ENCODE measurements at places on chromosomes 16 and 17.
A peak's percentile ranks its signal among the peaks of the same experiment; 100 is the strongest.

DNA sequence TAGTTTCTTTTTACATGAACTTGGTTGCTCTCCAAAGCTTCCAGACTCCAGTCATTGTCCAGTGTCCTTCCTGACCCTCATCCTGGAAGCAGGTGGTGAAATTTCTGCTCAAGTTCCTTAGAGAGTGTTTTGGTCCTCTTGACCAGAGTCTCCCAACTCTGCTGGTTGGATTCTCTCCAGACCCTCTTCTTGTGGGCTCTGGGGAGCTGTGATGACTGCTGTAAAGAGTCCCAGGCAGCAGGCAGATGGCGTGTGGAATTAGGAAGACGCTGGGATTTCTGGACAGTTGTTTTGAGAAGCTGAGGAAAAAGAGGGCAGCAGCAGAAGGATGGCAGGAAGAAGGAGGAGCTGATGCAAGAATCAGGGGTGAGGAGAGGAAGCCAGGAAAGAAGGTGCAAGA, 1.6 kb upstream of the SEZ6 start:
- DNase-seq, result no peak

GRCh38 chr17:33896263-33896662, 358.8 kb upstream of the CCL2 start:
- no peak for DNase-seq

- DNase-seq, result no peak
These were observed 3.9 kb downstream of the ACTG1 start for GRCh38 chr17:81508639-81509206.

DNA sequence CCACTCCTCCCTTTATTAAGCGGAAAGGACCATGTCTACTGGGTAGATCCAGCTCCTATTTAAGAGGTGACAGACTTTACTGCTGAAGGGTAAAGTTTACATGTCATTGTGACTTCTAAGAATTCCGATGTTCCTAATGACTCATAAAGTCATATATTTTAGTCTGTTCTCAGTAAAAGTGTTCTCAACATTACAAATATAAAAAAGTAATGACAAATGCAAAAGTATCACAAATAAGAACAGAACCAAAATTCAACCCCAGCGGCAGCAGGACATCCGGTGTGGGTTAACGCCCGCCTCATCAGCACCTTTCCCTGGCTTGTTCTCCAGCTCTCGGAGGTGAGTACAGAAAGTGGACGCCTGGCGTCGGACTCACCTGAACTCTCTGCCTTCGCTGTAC, 6.8 kb downstream of the AXIN1 start:
- DNase-seq, result no peak

GRCh38 chr16:49635009-49635350, 220.9 kb downstream of the ZNF423 start:
- DNase-seq, result peak; percentile 20

- no peak for DNase-seq
These were observed 42.7 kb upstream of the SMPD3 start for GRCh38 chr16:68490829-68491575.

DNA sequence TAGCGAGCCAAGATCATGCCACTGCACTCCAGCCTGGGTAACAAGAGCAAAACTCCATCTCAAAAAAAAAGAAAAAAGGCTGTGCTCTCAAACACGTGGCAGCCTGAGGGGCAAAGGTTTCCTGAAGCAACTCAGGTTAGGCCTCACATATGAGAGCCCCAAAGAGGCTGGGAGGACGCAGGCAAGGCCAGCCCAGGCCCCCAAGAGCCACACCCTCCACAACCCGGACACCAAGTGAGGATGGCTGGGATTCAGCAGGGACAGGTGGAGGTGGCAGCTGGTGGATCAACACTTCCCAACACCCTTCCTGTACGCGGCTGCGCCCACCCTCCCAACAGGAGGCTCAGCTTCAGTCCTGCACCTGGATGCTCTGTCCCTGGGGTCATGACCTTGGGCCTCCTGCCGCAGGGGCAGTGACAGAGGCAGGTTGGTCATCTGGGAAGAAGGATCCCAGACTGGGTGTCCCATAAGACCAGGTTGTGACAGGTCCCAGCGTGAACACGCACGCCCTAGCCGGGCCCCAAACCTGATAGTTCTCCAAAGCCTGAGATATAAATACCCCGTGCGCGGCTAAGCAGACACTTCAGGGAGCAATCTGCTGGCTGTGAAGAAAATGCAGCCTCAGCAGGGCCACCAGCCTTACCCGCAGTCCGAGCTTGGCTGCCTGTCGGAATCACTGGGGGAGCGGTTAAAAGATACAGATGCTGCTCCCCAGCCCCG, 78.1 kb downstream of the TIMM22 start:
- no peak for DNase-seq

DNA sequence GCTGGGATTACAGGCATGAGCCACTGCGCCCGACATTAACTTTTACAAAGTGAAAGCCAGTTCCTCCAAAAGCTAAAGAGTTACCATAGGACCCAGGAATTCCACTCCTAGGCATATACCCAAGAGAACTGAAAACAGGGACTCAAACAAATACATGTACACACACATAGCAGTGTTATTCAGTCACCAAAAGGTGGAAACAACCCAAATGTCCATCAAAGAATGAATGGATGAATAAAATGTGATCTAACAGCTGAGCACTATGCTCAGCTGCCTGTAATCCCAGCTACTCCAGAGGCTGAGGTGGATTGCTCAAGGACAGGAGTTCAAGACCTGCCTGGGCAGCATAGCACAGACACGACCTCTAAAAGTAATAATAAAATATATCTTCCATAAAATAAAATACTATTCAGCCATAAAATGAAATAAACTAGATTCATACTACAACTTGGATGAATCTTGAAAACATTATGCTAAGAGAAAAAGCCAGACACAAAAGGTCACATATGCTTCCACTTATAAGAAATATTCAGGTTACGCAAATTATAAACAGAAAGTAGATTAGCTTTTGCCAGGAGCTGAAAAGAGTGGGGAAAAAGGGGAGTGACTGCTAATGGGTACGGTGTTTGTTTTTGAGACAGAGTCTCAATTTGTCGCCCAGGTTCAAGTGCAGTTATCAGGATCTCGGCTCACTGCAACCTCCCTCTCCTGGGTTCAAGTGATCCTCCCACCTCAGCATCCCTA, 9.3 kb upstream of the USP7 start:
- no peak for DNase-seq

GRCh38 chr16:67547423-67548264, 14.7 kb upstream of the CTCF start:
- no peak for DNase-seq

- DNase-seq, result no peak
These were observed 1.7 kb upstream of the NPB start for GRCh38 chr17:81900181-81900820.

DNA sequence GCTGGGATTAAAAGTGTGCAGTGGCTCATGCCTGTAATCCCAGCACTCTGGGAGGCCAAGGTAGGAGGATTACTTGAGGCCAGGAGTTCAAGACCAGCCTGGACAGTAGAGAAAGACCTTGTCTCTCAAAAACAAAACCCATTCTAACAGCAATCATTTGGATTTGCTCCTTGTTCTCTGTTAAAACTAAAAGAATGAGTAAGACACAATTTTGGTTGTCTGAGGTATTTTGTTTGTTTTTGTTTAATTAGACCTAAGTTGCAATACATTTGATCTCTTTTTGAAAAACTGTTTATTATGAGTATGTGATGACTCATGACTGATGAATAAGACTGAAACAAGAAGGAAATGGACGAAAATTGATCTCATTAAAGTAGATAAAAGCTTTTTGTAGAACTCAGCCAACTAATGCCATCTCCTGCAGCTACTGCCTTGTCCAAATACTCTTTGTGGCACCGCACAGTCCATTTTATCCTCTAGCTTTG, 29.0 kb downstream of the GLG1 start:
- no peak for DNase-seq

- DNase-seq, result no peak
These were observed 23.6 kb upstream of the GAN start for GRCh38 chr16:81291117-81291516.

DNA sequence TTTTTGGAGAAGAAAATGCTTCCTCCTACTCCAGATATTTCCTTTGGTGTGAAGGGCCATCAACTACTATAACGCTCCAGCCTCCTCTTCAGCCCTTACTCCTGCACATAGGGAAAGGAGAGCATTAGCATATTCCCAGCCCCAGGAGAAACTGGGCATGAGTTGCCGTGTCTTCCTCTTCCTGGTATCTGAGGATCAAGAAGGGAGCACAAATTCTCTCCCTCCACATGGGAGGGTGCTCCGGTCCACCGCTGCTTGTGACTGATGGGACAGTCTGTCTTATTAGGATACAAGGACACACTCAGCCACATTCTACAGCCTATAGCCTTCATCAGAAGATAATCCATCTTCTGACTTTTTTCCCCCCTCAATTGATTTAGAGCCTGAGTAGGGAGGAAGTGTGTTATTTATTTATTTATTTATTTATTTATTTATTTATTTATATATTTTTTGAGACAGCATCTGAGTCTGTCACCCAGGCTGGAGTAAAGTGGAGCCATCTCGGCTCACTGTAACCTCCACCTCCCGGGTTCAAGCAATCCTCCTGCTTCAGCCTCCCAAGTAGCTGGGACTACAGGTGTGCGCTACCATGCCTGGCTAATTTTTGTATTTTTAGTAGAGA, 16.6 kb upstream of the CYB5B start:
- no peak for DNase-seq

DNA sequence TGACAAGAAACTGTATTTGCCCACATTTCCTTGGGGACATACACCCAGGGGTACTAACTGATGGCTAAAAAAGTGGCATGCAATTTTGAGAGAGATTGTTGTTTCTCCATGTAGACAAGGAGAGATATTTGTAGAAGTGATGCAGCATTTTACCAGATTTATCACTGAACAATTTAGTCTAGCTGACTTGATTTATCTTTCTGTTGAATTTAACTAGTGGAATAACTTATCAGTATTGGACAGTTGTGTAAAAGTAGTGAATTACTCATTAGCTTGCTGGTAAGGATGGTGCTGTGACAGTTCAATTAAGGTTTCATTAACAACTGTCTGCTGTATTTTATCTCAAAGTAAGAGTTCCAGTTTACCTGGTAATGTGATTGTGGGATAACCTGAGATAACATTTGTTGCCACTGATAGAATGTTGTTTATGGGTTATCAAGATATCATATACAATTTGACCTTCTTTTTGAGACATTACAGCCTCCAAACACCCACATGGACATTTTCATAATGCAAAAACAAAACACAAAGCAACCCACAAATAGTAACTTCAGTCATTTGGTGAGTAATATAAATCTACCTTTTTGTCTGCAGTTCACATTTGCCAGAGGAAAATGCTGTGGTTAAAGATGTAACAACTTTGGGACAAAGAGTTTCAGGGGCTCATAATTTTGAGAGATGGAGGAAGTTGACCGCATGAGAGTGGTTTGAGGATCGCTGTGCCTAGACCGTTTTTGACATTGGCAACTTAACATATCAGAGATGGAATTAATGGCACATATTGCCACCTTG, 3.8 kb downstream of the NLK start:
- no peak for DNase-seq

DNA sequence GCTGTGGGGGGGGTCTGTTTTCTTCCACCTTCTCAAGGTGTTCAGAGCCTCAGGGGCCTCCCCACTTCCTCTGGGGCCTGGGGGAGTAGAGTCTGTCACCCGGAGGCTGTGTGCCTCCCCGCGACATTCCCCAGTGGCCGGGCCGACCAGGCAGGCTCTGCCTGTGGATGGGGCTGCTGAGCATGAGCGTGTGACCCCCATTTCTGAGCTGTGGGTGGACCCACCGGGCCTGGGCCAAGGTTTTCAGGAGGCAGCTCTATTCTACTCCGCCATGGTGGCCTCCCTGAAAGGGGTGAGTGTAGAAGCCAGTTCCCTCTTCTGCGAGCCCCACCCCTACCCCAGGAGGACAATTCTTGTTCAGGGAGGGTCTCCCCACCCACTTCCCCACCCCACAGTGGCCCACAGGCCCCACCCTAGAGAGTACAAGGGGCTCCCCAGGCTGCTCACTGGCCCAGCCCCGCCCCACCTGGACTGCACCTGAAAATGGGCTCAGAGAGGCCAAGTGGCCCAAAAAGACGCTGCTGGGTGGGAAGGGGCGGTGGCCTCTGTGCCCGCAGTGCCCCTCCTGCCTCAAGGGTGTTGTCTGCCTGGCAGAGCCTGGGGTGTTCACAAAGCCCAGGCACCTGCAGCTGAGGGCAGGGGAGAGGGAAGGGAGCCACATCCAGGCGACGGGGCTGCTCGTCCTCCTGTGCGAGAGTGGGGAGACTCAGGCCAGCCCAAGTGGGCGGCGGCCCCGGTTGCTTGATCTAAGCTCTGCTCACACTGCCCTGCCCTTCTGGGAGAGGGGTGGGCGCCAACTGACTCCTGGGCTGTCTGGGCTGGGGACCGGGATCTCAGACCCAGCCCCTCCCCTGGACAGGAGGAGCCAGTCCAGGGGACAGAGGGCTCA, 1.3 kb downstream of the MSLN start:
- DNase-seq, result no peak

- no peak for DNase-seq
These were observed 47.1 kb downstream of the VMP1 start for GRCh38 chr17:59754552-59754951.

DNA sequence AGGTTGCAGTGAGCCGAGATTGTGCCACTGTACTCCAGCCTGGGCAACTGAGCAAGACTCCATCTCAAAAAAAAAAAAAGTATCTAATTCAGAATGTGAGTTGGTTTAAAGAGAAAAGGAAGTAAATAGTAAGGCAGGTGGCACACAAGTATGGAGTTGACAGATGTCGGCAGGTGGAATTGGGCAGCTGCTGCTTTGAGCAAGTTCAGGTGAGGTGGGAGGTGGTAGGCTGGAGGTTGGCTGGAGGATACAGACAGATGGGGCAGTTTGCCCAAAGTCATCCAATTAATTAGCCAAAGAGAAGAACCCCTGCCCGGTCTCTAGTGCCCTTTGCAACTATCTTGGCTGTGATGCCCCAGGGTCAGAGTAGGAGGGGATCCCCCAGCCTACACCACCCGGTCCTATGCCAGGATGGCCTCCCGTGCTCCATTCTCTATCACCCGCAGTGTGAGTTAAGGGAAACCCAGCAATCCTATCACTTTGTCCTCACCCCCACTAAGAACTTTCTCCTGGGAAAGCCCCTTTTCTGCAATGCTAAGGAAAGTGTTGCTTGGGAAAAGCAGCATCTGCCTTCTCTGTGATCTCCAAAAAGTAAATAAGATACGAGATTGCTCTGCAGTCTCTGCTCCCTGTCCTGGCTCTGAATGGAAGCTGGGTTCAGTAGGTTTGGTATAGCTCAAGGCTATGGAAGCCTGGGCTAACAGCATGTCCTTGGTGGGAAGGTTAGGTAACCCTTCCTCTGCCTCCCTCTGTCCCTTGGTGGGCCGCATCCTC, 32.2 kb downstream of the SLC12A3 start:
- no peak for DNase-seq

- DNase-seq, result no peak
These were observed 119.5 kb downstream of the MSI2 start for GRCh38 chr17:57375770-57376225.

GRCh38 chr16:29877266-29877961, 14.4 kb upstream of the CDIPT start:
- DNase-seq, result no peak
